ENCODE measurements at places on chromosomes 5 and 9.

- DNase-seq: no peak
These were observed 52.4 kb downstream of the AHRR start for GRCh38 chr5:373710-374602.

- DNase-seq: no peak
These were observed 62.8 kb upstream of the PPP1R26 start for GRCh38 chr9:135416664-135417290.

GRCh38 chr5:163306421-163306820, 131.0 kb upstream of the CCNG1 start:
- no peak for DNase-seq

- DNase-seq: no peak
These were observed 212.2 kb upstream of the MVB12B start for GRCh38 chr9:126114409-126114760.

DNA sequence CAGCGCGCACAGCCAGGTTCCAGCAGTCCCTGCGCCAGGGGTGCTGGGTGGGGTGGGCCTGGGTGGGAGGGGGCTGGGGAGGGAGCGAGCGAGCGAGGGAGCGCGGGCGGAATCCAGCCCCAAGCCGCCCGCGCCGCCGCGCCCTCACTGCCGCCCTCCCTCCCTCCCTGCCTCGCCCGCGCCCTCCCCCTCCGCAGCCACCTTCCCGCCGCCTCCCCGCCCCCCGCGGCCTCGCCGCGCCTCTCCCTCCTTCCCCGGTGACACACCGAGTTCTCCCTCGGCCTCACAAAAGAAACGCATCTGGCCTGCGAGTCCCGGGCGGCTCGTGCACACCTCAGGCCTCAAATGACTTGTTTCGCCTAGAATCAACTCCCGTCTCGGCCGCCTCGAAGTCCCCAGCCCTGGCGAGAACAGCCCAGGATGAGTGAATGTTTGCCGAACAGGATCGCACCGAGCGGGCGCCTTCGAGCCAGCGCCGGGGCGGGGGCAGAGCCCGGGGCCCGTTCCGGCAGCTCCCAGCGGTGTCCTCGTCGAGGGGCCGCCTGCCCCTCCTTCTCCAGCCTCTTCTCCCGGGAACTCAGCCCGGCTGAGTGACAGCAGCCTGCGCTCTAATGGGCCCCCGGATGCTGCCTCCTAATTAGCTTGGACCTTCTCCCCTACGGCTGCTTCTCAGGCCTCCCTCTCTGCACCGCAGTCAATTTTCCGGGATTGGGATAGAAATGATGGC, 371 bp upstream of the PITX1 start:
- no peak for DNase-seq

DNA sequence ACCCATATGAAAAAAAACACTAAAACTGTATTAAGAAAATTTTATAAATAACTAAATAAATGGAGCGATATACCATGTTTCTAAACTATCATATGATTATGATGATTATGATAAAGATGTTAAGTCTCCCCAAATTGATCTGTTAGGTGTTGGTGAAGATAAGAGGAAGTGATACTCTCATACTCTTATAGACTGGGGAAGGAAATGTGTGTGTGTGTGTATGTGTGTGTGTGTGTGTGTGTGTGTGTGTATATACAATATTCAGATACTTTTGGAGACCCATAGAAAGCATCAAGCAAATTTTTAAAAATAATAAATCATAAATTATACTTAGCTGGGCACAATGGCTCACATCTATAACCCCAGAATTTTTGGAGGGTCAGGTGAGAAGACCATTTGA, 62.9 kb downstream of the TMEM232 start:
- DNase-seq: no peak

GRCh38 chr9:97591535-97591934, 41.6 kb downstream of the TSTD2 start:
- no peak for DNase-seq

DNA sequence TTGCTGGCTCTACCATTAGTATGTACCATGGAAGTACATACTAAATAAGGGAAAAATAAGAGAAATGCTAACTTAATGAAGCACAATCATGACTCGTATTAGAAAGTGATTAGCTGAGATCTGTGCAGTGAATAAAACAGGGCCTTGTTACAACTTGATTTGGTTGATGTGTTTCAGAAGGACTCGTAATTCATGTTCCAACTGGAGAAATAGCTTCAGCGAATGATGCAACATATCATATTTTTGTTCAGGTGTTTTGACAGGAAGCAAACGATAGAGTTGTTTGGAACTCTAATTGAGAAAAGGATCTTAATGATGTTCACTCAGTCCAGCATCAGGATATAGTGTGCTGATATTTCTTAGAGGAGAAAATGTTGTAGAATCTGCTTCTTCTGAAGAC, 474.6 kb upstream of the WWC1 start:
- DNase-seq: no peak

DNA sequence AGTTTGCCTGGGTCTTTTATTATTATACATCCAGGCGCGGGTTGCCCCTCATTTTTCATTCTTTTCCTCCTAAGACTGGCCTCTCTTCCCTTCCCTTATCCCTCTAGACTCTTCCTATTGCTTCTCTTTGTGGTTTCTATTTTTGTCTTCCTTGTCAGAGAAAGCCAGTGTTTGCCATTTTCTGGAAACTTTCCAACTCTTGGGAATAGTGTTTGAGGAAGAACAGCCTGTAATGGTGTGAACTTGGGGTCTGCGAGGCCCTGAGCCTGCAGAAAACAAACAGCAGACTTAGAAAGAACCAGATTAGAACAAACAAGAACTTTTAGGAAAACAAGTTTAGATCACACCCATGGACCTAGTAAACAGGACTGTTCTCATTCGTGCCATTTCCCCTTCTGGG, 15.5 kb downstream of the PRKACG start:
- DNase-seq: no peak

GRCh38 chr9:101706261-101706798, 32.1 kb downstream of the GRIN3A start:
- no peak for DNase-seq

- no peak for DNase-seq
These were observed 105.1 kb downstream of the FBN2 start for GRCh38 chr5:128432913-128433440.

DNA sequence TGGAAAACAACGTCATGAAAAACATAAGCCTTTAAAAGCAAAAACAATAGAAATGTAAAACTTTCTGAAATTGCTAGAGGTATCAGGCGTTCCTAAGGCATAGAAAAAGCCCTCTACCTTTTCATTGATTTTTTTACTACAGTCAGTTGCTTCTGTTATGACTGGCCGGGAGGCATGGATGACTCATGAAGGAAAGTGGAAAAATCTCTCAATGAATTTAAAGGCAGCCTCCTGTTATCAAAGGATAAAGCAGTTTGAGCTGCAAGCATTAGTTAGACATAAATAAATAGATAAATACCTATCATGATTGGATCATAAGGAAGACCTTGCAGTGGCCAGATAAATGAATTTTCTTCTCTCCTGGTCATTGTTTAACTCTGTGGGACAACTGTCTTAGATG, 281.6 kb downstream of the MAST4 start:
- DNase-seq: no peak

DNA sequence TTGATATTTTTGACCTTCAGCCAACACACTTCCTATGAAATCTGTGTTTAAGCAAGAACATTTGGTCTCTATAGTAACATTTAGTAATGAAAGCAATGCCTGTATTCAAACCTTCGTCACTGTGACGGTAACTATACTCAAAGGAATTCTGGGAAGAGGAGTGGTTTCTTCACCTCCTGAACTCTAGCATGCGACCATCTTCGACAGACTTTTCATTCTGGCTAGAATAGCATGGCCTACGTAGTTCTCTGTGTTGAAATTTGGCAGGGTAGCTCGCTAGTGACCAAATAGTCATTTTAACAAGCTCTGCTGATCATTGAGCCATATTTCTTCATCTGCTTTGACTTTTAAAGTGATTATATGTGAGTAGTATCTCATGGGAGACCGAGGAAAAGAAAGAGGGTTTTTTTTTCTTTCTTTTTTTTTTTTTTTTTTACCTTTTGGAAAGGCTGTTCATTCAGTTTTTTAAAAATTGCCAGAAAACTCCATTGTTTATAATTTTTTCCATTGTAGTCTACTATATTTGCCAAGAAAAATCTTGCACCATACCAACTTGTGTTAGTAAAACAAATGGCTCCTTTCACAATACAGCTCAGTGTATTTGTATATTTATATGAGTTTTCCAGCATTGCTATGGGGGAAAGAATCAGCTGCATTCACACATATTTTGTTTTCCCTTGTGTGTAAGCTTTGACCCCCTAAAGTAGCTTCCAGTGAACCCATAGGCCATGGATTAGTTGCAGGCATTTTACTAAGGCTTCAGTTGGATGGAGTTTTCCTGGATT, 166.8 kb downstream of the NNT start:
- no peak for DNase-seq

GRCh38 chr5:90585337-90585986, 26.9 kb downstream of the ADGRV1 start:
- DNase-seq: no peak

- no peak for DNase-seq
These were observed 327.7 kb upstream of the TNC start for GRCh38 chr9:115445655-115446054.

GRCh38 chr9:101716629-101717028, 21.8 kb downstream of the GRIN3A start:
- no peak for DNase-seq

GRCh38 chr5:154766558-154767281, 11.5 kb downstream of the LARP1 start:
- DNase-seq: no peak

DNA sequence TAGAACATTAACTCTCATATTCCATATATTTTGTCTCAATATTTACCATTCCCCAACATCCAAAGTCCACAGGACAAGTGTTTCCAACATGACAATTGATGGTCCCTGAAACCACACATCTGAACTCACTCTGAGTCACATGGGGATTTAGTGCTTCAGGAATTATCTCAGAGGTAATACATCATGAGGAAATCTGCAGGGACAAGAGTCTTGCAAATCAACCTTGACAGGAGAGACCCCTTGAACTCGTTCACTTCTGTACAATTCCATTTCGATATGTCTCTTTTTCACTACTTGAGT, 119.7 kb upstream of the ABCA1 start:
- no peak for DNase-seq

DNA sequence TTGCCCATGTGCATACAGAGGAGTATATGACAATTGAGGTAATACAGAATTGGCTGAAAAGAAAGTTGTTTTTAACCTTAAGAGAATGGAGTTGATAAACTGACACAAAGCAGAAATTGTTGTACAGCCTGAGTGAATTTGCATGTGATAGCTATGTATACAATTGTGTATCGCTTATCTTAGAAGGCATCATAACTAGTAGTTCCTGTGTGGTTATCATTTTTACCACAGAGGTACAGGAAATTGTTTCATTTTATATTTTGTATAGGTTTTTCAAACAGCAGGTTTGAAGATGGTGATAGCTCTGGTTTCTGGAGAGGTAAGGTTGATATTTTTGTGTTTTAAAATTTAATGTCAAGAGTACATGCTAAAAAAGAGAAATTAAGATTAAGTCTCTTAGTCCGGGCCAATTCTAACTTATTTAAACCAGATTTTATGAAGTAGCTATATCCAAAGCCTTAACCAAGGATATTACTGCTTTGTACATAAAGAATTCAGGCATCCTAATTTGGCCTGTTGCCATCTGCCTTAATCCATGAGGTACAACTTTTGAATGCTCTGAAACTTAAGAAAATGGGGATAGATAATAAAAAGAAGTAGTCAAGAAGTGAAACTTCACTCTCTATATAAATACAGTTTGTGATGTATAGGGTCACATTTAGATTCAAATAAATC, 26.0 kb downstream of the DDX4 start:
- DNase-seq: no peak

DNA sequence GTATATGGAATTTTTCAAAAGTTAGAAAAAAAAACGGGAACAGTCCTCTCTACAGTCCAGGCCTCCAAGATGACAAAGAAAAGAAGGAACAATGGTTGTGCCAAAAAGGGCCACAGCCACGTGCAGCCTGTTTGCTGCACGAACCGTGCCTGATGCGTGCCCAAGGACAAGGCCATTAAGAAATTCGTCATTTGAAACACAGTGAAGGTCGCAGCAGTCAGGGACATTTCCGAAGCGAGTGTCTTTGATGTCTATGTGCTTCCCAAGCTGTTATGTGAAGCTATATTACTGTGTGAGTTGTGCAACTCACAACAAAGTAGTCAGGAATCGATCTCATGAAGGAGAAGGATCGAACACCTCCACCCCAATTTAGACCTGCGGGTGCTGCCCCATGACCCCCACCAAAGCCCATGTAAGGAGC, 37.4 kb downstream of the HMGCR start:
- DNase-seq: no peak

- DNase-seq: no peak
These were observed 8.6 kb upstream of the AQP3 start for GRCh38 chr9:33455945-33456344.

GRCh38 chr9:81595887-81596543, 93.3 kb downstream of the TLE1 start:
- DNase-seq: no peak

GRCh38 chr5:8857051-8857450, 688.8 kb downstream of the SEMA5A start:
- no peak for DNase-seq

GRCh38 chr5:76710991-76711390, 4.9 kb upstream of the F2R start:
- DNase-seq: no peak

- DNase-seq: no peak
These were observed 121.3 kb downstream of the LIFR start for GRCh38 chr5:38434966-38435705.

DNA sequence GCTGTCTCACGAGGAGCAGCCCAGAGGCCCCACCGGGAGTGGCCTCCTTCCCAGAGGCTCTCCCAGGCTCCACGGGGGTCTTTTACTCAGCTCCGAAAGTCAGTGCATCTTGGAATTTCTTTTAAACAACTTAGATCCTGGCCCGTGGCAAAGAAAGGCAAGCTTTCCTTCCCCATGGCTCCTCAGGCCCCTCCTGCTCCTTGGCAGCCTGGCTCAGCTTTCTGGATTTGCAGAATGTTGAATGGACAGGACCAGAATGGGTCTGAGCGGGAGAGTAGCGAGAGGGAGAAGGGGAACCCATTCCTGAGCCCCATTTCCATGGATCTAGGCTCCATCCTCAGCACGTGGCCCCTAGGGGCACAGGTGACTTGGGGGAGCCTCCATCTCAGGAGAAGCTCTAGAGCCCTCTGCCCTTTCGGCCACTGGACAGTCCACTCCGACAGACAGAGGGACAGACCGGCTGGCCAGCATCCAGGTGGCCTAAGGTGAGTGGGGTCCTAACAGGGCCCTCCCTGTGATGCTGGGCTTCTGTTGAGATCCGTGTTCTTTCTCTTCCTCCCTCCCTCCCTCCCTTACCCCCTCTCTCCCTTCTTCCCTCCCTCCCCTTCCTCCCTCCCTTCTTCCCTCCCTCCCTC, 173.9 kb upstream of the PPP1R26 start:
- no peak for DNase-seq

GRCh38 chr5:171647904-171648260, 137.7 kb upstream of the SMIM23 start:
- DNase-seq: no peak

GRCh38 chr5:15501091-15501791, 1.3 kb downstream of the FBXL7 start:
- DNase-seq: no peak

DNA sequence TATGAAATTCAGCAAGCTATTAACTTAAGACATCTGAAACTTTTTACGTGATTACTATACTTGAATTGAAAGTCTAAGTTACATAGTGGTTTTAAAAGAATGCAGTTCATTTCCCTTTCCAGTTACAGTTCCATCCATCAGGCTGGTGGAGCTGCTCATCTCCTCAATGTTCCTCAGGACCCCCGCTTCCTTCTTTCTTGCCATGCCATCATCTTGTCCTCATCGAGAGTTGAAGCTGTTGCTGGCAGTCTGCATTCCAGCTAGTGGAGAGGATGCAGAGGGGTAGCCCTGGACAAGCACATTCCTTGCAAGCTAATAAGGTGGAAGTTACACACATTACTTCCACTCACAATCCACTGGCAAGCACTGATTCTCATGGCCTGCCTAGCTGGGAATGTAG, 8.8 kb upstream of the RNF183 start:
- DNase-seq: no peak

All from Panc1 (cell line).